ENCODE measurements at places on chromosomes 3 and 15. TPM values are rescaled to one million over a fixed set of nuclear protein-coding genes. Genes with fewer than 3 reads are reported as not detected.

DNA sequence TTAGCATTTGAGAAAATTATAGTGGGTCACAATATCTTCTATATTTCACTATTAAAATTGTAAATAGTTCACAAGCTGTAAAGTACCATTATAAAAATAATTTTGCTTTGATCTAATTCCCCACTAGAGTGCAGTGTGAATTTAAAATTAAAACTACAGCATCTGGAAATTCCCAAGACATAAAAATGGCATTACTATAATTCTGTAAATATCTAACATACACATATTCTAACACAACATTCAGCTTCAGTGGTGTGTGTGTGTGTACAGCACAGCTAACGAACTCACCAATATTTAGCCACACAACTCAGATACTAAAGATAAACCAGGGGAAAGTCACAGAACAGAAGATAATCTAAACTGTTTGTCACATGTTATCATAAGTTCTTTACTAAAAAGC, 424.9 kb upstream of the ZNF385D start:
- H3K4me1 ChIP-seq, result no peaks in the 10 kb centered on the region
- no peak overlapping the region for H3K27ac ChIP-seq
- H3K27me3 ChIP-seq, result no peaks in the 10 kb centered on the region

DNA sequence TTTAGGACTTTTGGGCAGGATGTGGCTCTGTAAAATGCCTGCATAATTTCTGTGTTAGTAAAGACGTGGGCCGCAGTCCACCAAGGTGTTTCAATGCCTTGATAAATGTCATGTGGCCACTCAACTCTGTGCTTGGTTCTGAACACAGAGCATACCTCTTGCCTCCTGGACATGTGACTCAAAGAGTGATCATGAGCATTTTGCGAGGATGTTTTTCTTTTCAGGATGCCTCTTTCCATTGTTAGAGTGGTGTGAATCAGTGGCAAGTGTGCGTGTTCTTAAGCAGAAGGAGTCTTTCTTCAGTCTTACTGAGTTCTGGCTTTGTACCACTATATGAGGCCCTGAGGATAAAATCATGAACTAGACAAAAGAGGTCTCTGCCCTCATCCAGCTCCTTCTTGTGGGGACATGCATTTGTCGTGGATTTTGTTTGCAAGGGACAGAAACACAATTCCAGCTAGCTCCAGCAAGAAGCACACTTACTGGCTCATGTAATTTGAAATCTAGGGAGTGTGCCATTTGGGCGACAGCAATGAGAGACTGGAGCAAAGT, 363.4 kb downstream of the LRTM1 start:
- no peak for DNase-seq
- no peaks in the 10 kb centered on the region for H3K4me1 ChIP-seq
- no peak overlapping the region for H3K27ac ChIP-seq
- no peak overlapping the region for H3K4me3 ChIP-seq
- H3K27me3 ChIP-seq, result no peaks in the 10 kb centered on the region

- H3K27ac ChIP-seq, result no peak overlapping the region
- H3K4me1 ChIP-seq, result no peaks in the 10 kb centered on the region
- DNase-seq, result no peak
- no peak overlapping the region for H3K4me3 ChIP-seq
- H3K27me3 ChIP-seq, result no peaks in the 10 kb centered on the region
- no peaks in the 10 kb centered on the region for H3K36me3 ChIP-seq
Observed at GRCh38 chr3:24810881-24811280, 316.2 kb upstream of the THRB start.

- no peak overlapping the region for H3K4me3 ChIP-seq
- no peak for DNase-seq
- no peaks in the 10 kb centered on the region for H3K4me1 ChIP-seq
- H3K27ac ChIP-seq, result no peak overlapping the region
- no peaks in the 10 kb centered on the region for H3K27me3 ChIP-seq
Observed at GRCh38 chr15:65390447-65390846, 12.6 kb upstream of the IGDCC3 start.

- H3K27me3 ChIP-seq, result no peaks in the 10 kb centered on the region
- no peak overlapping the region for H3K27ac ChIP-seq
- no peak for DNase-seq
- peaks cover 1% of the 10 kb centered on the region for H3K4me1 ChIP-seq
- H3K4me3 ChIP-seq, result no peak overlapping the region
Observed at GRCh38 chr3:159913712-159914414, 74.8 kb upstream of the IL12A start.

GRCh38 chr3:18716821-18717220, 291.7 kb upstream of the SATB1 start:
- H3K27ac ChIP-seq, result no peak overlapping the region
- H3K4me1 ChIP-seq, result no peaks in the 10 kb centered on the region
- H3K36me3 ChIP-seq, result no peaks in the 10 kb centered on the region
- no peaks in the 10 kb centered on the region for H3K27me3 ChIP-seq
- no peak for DNase-seq

DNA sequence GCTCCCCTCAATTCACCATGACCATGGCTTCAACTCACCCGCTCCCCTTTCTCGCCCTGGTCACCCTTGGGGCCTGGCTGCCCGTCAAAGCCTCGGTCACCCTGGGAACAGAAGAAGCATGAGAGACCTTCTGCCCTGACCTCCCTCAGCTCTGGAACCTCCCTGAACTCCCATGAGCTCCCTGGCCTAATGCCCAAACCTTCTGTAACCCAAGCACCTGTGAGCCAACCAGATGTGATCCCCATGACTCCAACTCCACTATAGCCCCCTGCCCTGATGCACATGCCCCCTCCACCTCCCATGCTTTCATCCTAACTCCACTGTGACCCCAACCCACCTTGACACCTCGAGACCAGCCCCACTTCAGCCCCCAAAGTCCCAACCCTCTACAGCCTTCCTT, 3.5 kb upstream of the UCN2 start:
- no peaks in the 10 kb centered on the region for H3K27me3 ChIP-seq
- H3K4me1 ChIP-seq, result no peaks in the 10 kb centered on the region
- H3K4me3 ChIP-seq, result no peak overlapping the region
- no peaks in the 10 kb centered on the region for H3K36me3 ChIP-seq

DNA sequence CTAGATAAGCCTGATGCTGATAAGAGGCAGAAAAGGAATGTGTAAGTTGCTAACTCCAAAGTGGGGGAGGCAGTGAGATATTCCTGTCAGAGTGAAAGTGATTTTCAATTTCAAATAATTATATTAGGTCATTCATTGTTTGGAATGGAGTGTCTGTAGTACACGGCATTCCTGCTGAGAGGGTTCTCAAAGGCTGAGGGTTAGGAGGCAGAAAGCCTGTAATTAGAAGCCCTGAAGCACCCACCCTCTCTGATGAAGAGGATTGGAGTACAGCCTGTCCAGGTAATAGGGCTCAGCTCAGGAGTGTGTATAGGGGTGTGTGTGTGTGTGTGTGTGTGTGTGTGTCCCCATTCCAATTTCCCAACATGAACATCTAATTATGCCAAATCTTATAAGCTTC, 486.8 kb downstream of the MAGI1 start:
- H3K27me3 ChIP-seq, result no peaks in the 10 kb centered on the region
- no peak overlapping the region for H3K27ac ChIP-seq
- H3K4me3 ChIP-seq, result no peak overlapping the region
- no peak for DNase-seq

DNA sequence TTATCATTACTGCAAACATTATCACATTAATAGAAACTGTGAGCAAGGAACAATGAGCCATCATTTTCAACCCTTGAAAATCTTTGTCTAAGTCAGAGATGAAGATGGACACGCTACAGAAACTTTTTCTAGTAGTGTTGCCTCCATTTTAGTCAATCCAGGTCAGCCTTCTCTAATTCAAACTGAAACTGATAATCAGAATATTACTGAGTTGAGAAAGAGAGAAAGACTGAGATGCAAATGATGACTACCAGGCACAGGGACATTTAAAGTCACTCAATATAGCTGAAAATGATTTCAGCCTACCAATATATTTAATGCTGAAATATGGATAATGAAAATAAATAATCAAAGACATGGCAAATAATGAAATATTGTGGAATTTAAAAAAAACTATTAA, 261.4 kb downstream of the GBE1 start:
- H3K27me3 ChIP-seq, result no peaks in the 10 kb centered on the region
- peaks cover 3% of the 10 kb centered on the region for H3K36me3 ChIP-seq
- DNase-seq, result no peak
- H3K4me1 ChIP-seq, result no peaks in the 10 kb centered on the region

GRCh38 chr3:28669870-28670269, 321.2 kb upstream of the AZI2 start:
- no peak for DNase-seq
- no peak overlapping the region for H3K27ac ChIP-seq
- H3K4me1 ChIP-seq, result no peaks in the 10 kb centered on the region
- H3K36me3 ChIP-seq, result no peaks in the 10 kb centered on the region
- H3K4me3 ChIP-seq, result no peak overlapping the region

The IL17RB gene
- 0.96 TPM for total RNA-seq

The HDGFL3 gene
- 65.3 TPM for total RNA-seq

The CHDH gene
- 1.1 TPM for total RNA-seq

The SAMD7 gene
- total RNA-seq, result not detected

Measured in aorta (tissue), 5 donors.